ENCODE measurements at places on chromosomes 3 and 15. TPM values are rescaled to one million over a fixed set of nuclear protein-coding genes. Genes with fewer than 3 reads are reported as not detected.

Gene LMOD3
- 0.12 TPM for total RNA-seq

Gene TF
- 18.8 TPM for total RNA-seq

Gene RPN1
- 228 TPM for total RNA-seq

Gene ANKRD34C
- not detected for total RNA-seq

Gene SRPRB
- 80.9 TPM for total RNA-seq

Gene GHSR
- total RNA-seq = not detected

Gene TRPM1
- not detected for total RNA-seq

Gene EXD1
- not detected for total RNA-seq

Gene DPH3
- 30.2 TPM for total RNA-seq

Gene SEC22C
- total RNA-seq = 21.5 TPM

Gene VEPH1
- 8.6 TPM for total RNA-seq

Gene MAGEL2
- 8.2 TPM for total RNA-seq

Gene TRMT10C
- 28.5 TPM for total RNA-seq

Gene GPR27
- 7.4 TPM for total RNA-seq

Gene AMT
- 21.6 TPM for total RNA-seq

Gene ACP3
- total RNA-seq = 3.5 TPM

Gene DAPK2
- total RNA-seq = 5.0 TPM

Gene CCR3
- 0.14 TPM for total RNA-seq

Gene FETUB
- not detected for total RNA-seq

Gene PSTPIP1
- 0.77 TPM for total RNA-seq

Gene BFSP2
- total RNA-seq = not detected

Gene FBXL22
- 1.1 TPM for total RNA-seq

Gene ALG1L2
- 2.1 TPM for total RNA-seq

Gene MAGI1
- 53.1 TPM for total RNA-seq

Gene AADACL2
- 11.7 TPM for total RNA-seq

Gene RTF1
- total RNA-seq = 54.4 TPM

Gene EFCAB12
- 6.0 TPM for total RNA-seq

Gene KPNA4
- total RNA-seq = 49.0 TPM

Gene STRC
- 0.77 TPM for total RNA-seq

Gene KBTBD12
- total RNA-seq = not detected

Gene SOX14
- 0.29 TPM for total RNA-seq

Gene CHRNA7
- total RNA-seq = 5.3 TPM

Gene GPR171
- not detected for total RNA-seq

All from type B pancreatic cell (in vitro differentiated cells).